ENCODE measurements at places on chromosomes 11 and 22.

GRCh38 chr11:8267280-8267679, 3.6 kb upstream of the LMO1 start:
- DNase-seq, result no peak

DNA sequence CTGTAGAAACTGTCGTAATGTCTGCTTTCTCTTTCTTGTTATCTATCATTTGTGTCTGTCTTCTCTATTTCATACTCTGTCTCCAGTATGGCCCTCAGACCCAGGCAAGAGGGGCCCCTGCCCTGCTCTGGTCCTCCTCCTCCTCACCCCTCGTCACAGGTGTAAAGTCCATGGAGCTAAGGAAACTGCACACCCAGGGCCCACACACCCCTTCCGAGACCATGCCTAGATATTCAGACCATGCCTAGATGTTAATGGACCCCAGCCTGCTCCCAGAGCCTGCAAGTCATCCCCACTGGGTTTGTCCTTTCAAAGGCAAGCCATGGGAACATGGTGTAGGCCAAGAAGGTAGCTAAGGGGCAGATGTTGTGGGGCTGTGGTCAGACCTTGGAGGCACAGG, 24.1 kb upstream of the ANO1 start:
- DNase-seq, result no peak

DNA sequence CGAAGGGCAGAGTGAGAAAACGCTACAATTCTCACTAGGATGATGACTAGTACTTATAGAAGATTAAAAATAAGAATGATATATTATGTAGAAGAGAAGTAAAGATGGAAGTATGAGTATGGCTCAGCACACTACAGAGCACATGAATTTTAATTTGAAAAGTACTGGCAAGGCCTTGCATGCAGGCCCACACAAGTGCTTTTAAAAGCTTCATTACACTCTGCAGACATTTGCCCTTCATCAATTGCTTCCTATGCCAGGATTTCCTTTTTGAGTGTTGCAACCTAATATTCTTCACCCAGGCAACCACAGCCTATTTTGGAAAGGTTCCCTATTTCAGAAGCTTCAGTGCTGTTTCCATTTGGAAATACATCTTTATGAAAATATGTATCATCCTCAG, 81.1 kb downstream of the LARGE2 start:
- peak; percentile 52 for DNase-seq

GRCh38 chr11:88164320-88164719, 10.9 kb downstream of the RAB38 start:
- DNase-seq, result no peak

DNA sequence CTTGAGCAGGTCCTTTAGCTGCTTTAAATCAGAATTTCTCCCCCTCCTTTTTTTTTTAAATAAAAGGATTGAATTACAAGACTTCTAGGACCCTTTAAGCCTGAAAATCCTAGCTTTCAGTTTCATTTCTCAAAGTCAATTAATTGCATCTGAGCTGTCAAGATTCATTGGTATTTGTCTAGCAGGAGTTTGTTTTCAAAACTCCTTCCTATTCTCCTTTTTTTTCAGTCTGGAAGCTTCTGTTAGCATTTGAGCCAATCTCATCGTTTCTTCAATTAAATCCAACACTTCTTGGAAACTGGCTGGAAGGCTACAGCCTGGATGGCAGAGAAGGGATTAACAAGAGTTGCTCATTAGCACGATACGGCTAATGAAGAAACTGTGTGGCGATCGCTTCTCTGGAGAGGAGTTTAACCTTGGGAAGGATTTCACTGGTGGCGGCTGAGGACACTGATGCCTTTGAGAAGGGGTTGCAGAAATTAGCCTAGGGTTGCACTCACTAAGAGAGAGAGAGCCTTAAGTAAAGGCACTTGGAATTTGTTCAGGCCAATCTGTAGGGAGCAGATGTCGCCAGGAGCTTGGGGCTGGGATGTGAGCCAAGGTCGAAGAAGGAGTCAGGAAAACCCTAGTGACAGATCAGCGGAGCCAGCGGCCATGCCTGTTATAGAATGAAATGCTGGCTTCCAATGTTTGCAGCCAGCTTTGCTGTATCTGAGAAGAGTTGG, 43.8 kb upstream of the API5 start:
- DNase-seq, result no peak

DNA sequence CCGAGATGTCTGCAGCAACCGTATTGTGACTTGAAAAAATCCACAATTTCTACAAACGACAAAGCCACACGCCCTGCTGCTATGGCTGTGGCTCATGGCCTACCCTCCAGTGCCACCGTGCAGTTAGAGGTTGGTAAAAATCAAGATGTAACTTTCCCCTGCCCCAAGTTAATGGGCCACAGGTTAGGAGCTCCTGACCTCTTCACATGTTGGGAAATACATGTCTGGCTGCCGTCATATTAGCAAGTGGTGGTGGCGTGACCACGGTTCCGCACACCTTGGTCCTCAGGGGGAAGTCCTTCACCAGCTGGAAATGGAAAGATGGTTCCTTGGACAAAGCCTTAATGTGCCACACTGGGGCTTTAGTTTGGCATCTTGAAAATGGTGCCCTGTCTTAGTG, 27.4 kb upstream of the CCND1 start:
- DNase-seq, result no peak

Data from stromal cell of bone marrow (primary cell).